ENCODE measurements at places on chromosomes 11 and 22.

GRCh38 chr11:31786996-31787685 lies 24.0 kb downstream of the PAX6 start:
- peaks cover 4% of the 10 kb centered on the region for H3K4me1 ChIP-seq
- H3K27ac ChIP-seq, result peak overlapping the region; percentile 1
- H3K36me3 ChIP-seq, result no peaks in the 10 kb centered on the region
- H3K27me3 ChIP-seq, result no peaks in the 10 kb centered on the region

DNA sequence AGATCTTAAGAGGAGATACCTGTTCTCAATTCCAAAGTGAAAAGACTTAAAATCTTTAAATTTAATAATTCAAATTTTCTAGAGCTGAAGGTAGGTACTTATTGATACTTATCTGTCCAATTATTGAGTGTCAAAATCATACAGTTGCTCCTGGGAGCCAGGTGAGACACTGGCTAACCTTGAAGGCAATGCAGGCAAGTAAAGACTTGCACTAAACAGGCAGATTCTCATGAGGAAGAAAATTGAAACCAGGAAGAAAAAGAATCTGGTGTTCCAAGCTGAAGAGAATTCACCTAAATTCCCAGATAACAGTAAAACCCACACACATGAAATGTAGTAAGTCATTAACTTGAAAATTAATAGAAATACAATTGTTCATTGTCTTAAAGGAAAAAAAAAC lies 30.3 kb downstream of the VSIG10L2 start:
- no peak overlapping the region for H3K4me3 ChIP-seq
- no peak overlapping the region for H3K27ac ChIP-seq
- no peaks in the 10 kb centered on the region for H3K4me1 ChIP-seq
- H3K27me3 ChIP-seq, result no peaks in the 10 kb centered on the region

GRCh38 chr11:60511393-60511792 lies 3.8 kb upstream of the MS4A13 start:
- DNase-seq, result no peak
- H3K4me3 ChIP-seq, result no peak overlapping the region
- no peak overlapping the region for H3K27ac ChIP-seq
- no peaks in the 10 kb centered on the region for H3K36me3 ChIP-seq
- no peaks in the 10 kb centered on the region for H3K4me1 ChIP-seq
- no peaks in the 10 kb centered on the region for H3K27me3 ChIP-seq

DNA sequence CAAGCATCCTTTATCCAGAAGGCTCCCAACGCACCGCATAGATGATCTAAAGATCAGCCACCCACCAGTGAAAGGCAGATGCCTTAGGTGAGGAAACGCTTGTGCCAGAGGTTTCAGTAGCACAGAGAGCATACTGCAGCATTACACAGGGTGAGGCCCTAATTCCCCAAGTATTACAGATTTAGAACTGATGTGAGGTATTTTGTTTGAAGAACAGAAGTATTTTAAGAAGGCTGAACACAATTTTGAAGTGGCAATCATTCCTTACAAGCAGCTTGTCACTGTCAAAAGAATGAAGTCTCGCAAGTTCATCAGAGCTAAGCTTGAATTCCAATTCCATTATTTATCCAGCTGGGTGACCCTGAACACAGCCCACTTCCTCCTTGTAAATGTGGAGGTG lies 70.0 kb upstream of the FAT3 start:
- H3K27me3 ChIP-seq, result no peaks in the 10 kb centered on the region
- H3K4me3 ChIP-seq, result no peak overlapping the region
- DNase-seq, result peak; percentile 76
- H3K27ac ChIP-seq, result no peak overlapping the region
- no peaks in the 10 kb centered on the region for H3K4me1 ChIP-seq

GRCh38 chr11:131652231-131652630 lies 281.8 kb downstream of the NTM start:
- no peaks in the 10 kb centered on the region for H3K27me3 ChIP-seq
- no peaks in the 10 kb centered on the region for H3K36me3 ChIP-seq
- DNase-seq, result no peak
- no peak overlapping the region for H3K27ac ChIP-seq
- H3K4me1 ChIP-seq, result peaks cover 6% of the 10 kb centered on the region

- no peaks in the 10 kb centered on the region for H3K27me3 ChIP-seq
- no peak overlapping the region for H3K27ac ChIP-seq
- peak; percentile 39 for DNase-seq
Observed at GRCh38 chr11:75100314-75100713, 3.6 kb upstream of the OR2AT4 start.

DNA sequence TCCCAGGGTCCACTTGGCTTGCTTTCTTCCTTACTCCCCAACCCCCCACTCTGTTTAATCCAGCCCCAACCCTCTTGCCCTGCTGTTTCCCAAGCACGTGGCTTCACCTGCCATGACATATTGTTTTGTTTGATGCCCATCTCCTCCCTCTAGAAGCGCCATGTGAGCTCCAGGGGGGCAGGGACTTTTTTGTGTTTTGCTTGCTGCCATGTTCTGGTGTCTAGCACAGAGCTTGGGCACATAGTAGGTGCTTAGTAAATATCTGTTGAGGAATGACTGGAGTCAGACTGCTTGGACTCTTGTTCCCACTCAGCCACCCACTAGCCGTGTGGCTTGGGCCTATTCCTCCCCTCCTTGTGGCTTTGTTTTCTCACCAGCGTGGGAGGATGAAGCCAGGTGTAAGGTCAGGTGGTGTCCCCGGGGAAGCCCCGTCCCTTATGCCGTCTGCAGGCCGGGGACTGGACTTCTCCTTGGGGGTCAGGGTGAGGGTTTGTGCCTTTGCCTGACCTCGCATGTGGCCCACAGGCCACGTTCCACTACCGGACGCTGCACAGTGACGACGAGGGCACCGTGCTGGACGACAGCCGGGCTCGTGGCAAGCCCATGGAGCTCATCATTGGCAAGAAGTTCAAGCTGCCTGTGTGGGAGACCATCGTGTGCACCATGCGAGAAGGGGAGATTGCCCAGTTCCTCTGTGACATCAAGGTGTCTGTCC lies 3.8 kb downstream of the AIP start:
- no peak overlapping the region for H3K4me3 ChIP-seq
- peaks cover 31% of the 10 kb centered on the region for H3K36me3 ChIP-seq
- H3K27ac ChIP-seq, result no peak overlapping the region
- DNase-seq, result no peak
- peaks cover 6% of the 10 kb centered on the region for H3K4me1 ChIP-seq

DNA sequence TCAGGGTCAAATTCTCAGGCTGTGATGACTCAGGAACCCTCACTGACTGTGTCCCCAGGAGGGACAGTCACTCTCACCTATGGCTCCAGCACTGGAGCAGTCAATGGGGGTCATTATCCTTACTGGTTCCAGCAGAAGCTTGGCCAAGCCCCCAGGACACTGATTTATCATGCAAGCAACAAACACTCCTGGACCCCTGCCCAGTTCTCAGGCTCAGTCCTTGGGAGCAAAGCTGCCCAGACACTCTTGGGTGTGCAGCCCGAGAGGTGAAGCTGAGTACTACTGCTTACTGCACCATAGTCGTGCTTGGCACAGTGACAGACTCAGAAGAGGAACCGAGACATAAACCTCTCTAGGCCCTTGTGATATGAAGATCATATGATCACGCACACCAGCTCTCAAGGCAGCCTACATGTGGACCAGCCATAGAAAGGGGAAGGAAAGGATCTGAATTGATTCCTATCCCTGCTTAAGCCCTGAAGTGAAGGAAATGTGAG lies 58.2 kb downstream of the ZNF280B start:
- no peak overlapping the region for H3K27ac ChIP-seq
- H3K4me1 ChIP-seq, result no peaks in the 10 kb centered on the region
- no peaks in the 10 kb centered on the region for H3K36me3 ChIP-seq
- H3K27me3 ChIP-seq, result peaks cover 3% of the 10 kb centered on the region
- DNase-seq, result peak; percentile 14

All from trophoblast cell (in vitro differentiated cells and primary cell).